ENCODE measurements at places on chromosomes 16 and 17.

DNA sequence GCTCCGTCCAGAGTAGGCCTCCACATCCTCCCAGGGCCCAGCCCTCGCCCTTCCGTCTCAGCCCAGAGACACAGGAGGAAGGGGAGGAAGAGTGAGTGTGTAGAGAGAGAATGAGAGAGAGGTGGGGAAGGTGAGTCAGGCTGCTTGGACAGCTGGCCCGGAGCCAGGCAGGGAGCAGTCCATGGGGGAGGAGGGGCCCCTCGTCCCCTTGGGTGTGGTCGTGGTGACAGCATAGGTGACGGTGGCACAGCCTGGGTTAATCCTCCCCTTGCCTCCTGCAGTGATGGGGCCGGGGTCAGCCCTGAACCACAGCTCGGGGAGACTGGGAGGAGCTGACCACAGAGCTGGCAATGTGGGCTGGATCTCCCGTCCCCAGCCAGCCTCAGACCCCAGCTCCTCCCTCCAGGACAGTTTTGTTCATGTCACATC lies 36.5 kb downstream of the FA2H start:
- DNase-seq = no peak

- peak; percentile 83 for DNase-seq
Observed at GRCh38 chr17:8192070-8192815, 2.3 kb upstream of the BORCS6 start.

DNA sequence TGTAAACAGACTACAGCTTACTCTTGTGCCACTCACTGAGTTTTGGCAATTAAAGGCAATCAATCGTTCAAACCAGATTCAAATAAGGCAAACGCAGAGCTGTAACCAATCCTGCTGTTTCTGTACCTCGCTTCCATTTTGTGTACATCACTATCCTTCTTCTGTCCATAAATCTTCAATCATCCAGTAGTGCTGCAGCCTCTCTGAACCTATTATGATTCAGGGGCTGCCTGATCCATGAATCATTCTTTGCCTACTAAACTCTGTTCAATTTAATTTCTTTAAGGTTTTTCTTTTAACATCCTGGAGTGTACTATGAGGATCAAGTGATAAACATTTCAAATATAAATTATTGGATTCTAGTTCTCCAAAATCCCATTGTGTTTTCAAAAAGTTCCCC lies 93.9 kb downstream of the CEP112 start:
- DNase-seq = no peak

DNA sequence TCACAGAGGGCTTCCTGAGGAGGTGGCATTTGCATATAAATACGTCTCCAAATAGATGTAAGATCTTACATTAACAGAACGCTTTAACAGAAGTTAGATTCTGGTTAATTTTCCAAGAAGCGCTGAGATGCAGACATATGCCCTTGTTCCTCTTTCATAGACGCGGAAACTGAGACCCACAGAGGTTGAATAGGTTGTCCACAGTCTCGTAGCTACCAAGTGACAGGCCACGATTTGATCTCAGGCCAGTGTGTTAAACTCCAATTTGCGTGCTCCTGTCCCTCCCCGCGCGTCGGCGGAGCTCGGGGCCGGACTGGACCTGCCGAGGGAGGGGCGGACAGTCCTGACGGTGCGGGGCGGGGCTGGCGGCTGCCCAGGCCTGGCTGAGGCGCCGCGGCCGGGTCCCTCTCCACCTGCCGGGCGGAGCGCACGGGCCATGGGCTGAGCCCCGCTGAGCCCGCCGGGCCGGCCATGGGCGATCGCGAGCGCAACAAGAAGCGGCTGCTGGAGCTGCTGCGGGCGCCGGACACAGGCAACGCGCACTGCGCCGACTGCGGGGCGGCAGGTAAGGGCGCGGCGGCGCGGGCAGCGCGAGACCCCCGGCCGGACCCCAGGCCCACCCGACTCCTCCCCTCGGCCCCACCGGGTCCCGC lies at the start of gene ADAP2:
Gene ADAP2 (plus strand): TSS at position 402 of the 653 bp plus-strand sequence. CDS start 70 bp downstream, at position 472.
- no peak for DNase-seq

DNA sequence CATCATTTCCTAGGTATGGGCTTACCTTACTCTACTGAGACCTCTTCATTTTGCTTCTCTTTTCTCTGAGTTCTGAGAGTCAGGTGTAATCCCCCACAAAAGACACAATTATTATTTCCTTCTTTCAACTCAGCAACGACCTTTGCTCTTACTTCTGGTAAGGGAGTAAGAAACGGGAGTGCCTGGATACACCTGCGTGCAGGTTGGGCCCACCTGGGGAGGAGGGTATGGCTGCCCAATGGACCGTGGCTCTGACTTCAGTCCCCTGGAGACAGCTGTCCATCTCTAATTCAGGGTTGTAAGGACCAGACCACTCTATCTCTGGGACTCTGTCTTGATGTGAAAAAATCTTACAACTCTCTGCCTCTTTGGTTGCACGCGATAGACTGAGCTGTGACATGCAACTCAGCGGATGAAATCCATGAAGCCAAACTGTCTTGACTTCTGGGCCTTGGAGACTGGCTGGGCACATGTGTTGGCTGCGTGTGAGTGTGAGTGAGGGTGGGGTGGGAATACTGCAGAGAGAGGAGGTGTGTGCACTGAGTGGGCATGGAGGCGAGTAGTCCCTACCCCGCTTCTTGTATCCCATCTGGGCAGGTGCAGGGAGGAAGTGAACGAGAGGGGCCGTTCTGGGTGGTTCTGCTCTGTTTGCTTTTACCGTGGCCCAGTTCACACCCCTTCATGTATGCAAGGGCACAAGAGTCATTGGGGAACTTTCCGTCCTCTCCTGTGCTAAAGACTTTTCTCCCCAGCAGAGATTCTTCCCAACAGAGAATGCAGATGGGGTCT lies 1.2 kb downstream of the TMEM238L start:
- DNase-seq = no peak

DNA sequence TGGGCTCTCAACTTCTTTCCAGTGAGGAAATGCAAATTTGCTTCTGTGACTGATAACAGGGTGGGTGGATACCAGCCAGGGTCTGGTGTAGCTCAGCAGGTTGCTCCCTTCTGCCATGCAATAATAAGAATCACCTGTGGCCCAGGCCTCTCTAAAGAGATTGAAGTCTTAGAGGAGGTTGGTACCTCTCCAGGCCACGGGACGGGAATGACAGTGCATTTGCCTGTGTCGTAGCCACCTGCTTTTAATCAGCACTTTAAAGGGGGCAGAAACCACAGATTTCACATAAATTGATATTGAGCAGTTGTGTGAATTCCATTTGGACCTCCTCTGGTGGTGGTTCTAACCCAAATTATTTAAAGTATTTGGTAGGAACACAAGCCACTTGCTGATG lies 246.9 kb downstream of the PRKCA start:
- DNase-seq = no peak

- DNase-seq = no peak
Observed at GRCh38 chr16:72285324-72285723, 113.4 kb upstream of the PMFBP1 start.

GRCh38 chr16:85965125-85965524 lies 66.2 kb downstream of the IRF8 start:
- no peak for DNase-seq

DNA sequence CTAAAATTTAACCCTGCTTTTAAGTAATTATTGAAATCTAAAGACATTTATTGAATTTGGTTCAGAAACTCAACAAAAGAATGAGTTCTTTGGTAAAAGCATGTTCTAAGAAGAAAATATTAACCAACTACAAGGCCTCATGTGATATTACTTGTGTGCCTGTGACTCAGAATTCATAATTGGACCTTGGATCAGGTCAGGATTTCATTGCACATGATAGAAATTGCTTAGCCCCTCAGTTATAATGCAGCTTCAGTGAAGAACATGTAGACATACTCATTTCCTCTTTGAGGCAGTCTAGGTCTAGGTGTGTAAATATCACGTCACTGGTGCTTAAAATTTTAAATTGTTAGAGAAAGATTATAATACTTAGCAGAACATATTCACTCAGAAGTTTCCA lies 410.0 kb upstream of the SOX9 start:
- no peak for DNase-seq

DNA sequence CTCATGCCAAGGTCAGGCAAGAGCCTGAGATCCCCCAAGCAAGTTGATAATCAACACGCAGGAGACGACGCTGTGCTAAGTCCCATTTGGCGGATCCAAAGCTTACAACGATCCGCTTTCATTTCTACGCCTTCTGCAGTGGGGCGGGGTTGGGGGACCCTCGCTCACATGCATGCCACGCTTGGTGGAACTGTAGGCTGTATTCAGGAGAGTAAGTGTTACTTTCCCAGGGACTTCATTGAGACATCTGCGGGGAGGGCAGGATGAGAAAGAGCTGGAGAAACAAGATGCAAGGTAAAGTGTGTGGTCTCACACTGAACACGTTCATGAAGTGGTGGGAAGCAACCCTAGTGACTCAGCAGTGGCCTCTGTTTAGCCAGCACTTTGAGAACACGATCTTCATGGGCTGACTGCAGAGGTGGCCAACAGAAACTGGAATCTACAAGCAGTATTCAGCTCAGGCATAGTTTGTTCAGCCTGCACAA lies 100.5 kb downstream of the XYLT1 start:
- no peak for DNase-seq

- DNase-seq = no peak
Observed at GRCh38 chr16:56371660-56371937, 53.7 kb downstream of the AMFR start.

- no peak for DNase-seq
Observed at GRCh38 chr16:47876511-47876910, 279.3 kb downstream of the ABCC12 start.

DNA sequence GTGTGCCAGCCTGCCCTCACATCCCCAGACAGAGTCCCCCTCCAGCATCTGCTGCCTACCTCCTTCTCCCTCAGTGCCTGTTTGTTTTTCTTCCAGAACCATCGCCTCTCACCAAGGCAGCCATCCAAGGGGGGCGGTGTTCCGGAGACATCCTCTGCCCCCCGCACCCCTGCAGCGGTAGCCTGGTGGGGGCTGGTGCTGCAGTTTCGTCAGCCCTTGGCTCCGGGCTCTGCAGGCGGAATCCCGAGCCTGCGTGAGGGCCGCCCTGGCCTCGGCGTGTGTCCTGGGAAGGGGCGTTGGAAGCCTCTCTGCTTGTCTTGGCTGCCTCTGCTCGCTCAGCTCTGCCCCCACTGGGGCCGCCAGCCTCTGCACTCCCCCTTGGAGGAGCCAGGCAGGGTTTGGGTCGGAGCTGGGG lies 126.0 kb upstream of the CIBAR2 start:
- no peak for DNase-seq

GRCh38 chr17:13462146-13462545 lies 139.6 kb downstream of the HS3ST3A1 start:
- no peak for DNase-seq

DNA sequence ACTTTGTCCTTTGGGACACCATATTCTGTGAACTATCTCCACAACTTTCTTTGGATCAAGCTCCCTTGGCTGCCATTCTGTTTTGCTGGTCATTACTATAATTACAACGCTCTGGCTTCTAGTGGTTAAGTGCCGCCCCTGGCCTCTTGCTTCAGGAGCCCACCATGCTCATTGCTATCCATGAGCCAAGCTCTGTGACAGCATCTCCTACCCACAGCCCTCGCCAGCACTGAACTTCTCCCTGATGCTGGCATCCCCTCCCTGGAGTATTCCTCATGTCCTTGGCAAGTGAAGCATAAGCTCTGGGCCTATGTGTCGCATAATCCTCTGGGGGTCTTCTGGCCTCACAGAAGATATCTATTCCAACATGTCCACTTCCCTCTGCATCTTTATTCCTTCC lies 60.6 kb upstream of the DHX40 start:
- DNase-seq = no peak

GRCh38 chr17:63682441-63682840 lies 17.5 kb downstream of the LIMD2 start:
- no peak for DNase-seq

- no peak for DNase-seq
Observed at GRCh38 chr16:48153774-48154173, 2.0 kb downstream of the ABCC12 start.

- DNase-seq = no peak
Observed at GRCh38 chr17:18146980-18147379, 36.6 kb upstream of the ALKBH5 start.

DNA sequence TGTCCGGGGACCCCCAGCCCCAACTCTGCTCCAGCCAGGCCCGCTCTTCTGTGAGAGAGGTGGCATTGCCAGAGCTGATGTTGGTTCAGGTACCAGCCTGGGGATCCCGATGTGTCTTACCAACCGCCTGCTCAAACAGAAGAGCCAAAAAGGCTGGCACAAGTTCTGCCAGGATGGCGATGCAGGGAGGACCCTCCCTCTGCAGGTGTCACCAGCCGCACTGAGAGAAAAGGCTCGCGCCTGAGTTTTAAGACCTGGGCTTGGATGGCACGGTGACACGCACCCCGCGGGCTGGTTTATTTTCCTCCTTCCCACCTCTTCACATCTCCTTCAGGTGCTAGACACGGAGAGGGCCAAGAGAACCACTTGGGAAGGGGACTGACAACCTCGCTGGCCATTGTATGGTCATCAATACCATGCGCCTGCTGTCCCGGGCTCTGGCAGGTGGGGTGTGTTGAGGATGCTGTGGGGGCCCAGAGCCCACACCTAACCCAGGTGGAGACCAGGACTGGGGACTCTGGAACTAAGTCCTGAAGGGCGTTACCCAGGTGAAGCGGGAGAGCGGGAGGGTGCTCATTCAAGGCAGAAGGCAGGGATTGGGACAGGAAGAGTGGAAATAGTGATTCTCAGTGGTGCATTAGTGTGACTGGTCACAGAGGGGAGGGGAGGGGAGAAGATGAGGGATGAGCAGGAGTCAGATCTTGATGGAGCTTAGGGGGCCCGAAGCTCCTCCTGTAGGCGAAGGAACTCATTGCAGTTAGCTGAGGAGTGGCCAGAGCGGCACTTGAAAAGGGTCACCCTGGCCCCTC lies 16.3 kb downstream of the FOXJ1 start:
- no peak for DNase-seq

DNA sequence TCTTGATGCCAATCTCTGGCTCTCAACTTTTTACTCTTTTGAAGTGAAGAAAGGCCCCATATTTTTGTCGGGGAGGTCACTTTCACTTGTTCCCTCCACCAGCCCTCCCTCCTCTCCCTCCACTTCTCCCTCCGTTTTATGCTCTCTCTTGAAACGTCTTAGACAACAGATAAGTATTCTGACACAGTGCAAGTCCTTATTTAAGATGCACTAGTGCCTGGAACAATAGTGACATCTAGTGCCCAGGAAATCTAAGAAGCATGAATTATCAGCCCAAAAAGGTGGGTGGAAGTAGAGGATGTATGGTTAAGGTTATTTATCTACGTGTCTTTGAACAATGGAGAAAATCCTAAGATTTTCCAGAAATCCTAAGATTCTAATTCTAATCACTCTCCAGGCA lies 17.9 kb downstream of the PSME3IP1 start:
- DNase-seq = peak; percentile 77

GRCh38 chr17:79920751-79921410 lies 81.6 kb upstream of the CBX4 start:
- DNase-seq = no peak
